A549 (cell line): ENCODE measurements at places on chromosomes 1 and 21.

- peak; percentile 55 for DNase-seq
Observed at GRCh38 chr1:200731654-200732332, 6.9 kb upstream of the CAMSAP2 start.

DNA sequence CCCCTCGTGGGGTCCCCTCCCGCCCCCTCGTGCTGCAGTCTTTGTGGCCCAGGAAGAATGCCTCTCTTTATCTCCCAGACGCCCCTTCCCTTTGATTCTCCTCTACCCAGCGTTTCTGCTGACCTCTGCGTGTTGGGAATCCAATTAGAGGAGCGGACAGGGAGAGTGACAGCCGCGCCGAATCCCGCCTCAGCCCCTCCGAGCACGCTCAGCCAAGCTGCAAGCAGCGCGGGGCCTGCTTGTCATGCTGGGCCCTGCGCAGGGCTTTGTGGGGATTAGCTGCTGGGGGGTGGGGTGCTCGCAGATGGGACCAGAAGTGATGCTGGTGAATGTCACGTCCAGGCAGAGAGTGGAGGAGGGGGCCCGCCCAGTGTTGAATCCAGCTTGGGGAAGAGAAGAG, 91.1 kb downstream of the EPHB2 start:
- DNase-seq: no peak

- no peak for DNase-seq
Observed at GRCh38 chr1:170267317-170267716, 121.6 kb downstream of the NTMT2 start.

- DNase-seq: no peak
Observed at GRCh38 chr1:202076050-202076511, 46.6 kb upstream of the GPR37L1 start.

DNA sequence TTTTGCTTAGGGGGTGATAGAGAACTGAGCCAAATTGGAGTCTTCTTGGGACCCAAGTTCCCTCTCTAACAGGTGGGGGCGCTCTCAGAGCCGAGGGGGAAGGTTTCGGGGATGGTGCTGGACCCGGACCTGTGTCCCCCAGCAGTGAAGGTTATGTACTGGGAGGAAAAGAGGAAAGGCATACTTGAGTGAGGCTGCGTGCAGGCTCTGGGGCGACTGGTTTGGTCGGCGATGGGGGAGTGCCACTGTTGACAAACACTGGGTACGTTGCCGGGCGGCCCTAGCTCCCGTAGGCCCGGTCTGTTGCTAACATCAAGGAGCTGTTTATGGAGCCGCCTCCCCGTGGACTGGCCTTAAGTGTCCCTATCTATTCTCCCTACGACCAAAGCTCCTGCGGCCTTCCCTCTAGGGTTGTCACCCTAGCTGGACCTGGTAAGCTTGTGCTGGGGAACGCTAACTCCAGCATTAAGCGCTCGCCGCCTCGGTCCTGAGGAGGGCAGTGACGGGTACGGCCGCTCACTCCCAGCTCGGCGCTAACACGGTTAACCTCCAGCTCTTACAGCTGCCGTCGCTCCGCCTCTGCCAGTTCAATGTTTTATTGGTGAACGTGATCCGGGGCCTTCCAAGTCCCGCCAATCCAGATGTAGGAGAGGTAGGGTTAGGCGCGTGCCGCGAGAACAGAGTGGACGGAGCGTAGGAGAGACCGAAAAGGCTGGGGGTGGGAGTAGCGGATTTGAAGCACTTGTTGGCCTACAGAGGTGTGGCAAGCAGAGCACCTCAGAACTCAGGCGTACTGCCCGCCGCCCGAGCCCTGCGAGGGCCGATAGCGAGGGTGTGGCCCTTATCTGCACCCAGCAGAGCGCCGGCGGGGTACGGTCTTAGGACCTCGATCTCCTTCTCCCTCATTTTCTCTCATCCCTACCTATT, at the start of gene PPOX:
Gene PPOX, plus strand, starts transcription at position 685 of the 927 bp plus-strand sequence. CDS start 422 bp downstream, outside the sequence.
- peak; percentile 99 for DNase-seq

GRCh38 chr1:31421371-31422040, 8.5 kb downstream of the SERINC2 start:
- DNase-seq: no peak

DNA sequence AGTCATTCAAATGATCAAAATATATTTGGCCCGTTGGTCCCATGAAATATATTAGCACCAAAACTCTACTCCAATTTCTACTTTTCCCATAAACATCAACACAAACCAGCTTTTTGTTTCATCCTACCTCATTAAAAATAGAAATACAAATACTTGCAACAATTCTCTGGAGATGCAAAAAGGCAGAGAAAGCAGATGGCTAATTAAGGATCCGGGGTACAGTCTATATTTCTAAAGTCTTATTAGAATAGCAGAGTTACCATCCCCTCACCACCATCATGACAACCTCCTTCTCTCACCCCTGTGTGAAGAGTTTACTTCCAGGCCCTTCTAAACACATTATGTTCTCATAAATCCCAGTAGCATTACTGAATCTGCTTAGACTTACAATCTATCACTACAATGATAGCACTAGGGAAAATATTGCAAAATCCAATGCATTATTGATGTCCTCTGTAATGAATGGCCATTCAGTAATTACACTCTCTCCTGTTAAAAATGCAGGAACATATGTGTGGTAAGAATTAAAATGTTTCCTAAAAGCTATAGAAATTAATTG, 133.8 kb downstream of the HHIPL2 start:
- no peak for DNase-seq

DNA sequence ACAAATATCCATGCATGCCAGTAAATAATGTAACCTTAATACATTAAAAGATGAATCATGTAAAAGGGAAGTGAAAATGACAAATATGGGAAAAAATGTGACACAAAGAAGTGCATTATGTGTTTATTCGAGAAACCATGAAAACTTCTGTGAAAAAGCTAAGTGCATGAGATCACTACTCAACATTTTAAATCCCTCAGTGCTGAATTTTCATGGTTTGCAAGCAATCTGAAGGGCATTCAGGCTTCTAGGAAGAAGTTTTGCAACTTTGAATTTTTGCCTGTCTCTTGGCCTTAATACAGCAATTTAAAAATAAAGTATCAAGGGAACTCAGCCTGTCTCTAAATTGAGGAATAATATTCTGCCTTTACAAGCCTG, 78.2 kb downstream of the MAP3K7CL start:
- peak; percentile 19 for DNase-seq

GRCh38 chr1:112470966-112471365, 37.8 kb upstream of the WNT2B start:
- DNase-seq: no peak

DNA sequence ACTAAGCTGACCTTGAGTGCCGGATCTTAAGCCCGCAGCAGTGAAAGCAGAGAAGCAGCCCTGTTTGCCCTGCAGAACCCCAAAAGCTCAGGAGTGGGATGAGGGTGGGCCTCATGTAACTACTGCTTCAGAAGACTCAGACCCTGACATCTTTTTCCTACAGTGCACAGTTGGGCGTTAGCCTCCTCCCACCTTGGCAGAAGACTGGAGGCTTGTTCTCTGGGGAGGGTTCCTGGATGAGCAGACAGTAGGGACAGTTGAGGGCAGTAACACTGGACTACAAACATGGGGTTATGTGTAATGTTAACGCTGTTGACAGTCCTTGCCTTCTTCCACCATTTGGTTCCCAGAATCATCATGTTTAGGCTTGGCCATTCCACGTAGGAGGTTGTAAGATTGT, 9.6 kb downstream of the CTPS1 start:
- no peak for DNase-seq

GRCh38 chr1:196409586-196409985, 198.7 kb downstream of the KCNT2 start:
- no peak for DNase-seq
